RPMI8226 (cell line): ENCODE measurements at places on chromosomes 13 and 19.
A peak's percentile ranks its signal among the peaks of the same experiment; 100 is the strongest.

DNA sequence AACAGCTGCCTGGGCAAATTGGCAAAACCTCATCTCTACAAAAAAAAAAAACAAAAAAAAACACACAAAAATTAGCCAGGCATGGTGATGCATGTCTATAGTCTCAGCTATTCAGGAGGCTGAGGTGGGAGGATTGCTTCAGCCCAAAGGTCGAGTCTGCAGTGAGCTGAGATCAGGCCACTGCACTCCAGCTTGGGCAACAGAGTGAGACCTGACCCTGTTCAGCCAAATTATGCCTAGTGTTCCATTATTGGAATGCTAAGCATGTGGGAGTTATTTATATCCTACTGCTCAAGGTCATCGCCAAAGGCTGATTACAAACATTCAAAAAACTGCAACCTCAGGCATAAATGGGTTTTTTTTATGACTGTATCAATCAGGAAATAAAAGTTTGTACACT, 1251.0 kb upstream of the PCDH9 start:
- DNase-seq = no peak

DNA sequence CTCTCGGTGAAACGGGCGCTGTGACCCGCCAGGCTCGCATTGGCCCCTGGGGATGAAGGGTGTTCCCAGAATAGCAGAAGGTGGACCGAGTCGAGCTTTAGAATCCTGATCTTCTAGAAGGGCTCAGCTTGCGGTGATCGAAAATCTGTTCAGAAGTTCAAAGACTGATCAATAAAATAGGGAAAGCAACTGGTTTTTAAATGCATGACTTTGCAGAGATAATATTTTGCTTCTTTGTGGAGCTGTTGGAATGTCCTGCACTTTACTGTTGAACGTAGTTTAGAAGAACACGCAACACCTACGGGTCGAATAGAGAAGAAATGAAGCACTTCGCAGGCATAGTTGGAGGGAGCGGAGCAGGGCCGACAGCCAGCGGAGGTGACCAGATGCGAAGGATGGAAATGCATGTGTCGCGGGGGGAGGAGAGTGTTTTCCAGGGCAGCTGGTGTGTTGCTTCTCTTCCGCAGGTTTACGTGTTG, 766 bp downstream of the CEBPG start:
- DNase-seq = peak; percentile 38

DNA sequence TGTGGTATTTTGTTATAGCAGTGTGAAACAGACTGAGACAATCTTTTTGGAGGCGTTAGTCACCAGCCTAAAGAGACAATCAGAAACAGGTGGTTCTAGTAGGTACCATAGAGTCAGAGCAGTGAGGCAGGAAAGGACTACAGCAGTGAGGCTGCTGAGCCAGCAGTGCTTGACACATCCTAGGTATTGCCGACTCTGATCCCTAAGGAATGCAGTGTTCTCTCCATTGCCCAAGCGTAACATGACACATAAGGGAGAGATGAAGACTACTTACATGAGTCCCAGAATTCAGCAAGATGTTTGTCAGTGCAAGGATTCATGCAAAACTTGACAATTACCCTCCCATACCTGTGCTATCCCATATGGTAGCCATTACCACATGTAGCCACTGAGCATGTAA, 62.4 kb upstream of the XPO4 start:
- no peak for DNase-seq

DNA sequence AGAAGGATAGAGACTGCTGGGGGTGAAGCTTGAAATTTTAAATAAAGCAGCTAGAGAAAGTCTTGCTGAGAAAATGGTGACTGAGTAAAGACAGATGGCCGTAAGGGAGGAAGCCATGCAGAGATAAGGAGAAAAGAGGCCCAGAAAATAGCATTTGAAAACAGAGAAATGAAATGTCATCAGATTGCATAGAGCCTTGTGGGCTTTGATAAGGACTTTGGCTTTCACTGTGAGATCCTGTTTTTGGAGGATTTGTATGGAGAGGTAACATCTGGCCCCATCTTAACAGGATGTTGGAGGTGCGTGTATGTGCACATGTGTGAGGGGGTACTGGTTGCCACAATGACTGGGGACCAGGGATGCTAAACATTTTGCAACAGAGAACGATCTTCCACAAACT, 19.5 kb upstream of the ATP8A2 start:
- DNase-seq = no peak

DNA sequence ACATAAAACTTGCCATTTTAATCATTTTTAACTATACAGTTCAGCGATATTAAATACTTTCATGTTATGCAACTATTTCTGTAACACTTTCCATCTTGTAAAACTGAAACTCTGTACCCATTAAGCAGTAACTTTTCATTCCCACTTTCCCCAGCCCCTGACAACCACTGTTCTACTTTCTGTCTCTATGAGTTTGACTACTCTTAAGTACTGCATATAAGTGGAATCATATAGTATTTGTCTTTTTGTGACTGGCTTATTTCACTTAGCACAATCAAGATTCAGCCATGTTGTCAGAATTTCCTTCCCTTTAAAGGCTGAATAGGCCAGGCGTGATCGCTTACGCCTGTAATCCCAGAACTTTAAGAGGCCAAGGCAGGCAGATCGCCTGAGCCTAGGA, 56.2 kb downstream of the ARHGAP35 start:
- no peak for DNase-seq

- DNase-seq = no peak
These were observed 171.7 kb upstream of the MAB21L1 start for GRCh38 chr13:35648201-35648600.

GRCh38 chr13:32902874-32903273, 113.3 kb upstream of the KL start:
- DNase-seq = no peak

DNA sequence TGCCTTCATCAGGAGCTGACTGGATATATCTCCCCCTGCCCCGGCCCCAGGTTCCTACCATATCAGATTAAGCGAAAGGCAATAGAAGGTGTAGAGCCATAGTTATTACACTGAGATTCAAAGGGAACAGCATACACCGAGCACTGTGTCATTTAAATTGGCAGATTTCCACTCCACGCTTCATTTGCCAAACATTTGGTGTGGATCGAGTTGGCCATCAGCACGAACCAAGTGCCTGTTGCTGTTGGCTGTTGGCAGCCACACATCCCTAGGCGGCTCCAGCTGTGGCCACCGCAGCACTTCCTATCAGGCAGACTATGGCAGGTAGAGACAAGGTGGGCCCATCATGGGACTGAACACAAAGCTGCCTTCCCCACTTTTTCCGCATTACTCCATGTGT, 115.8 kb downstream of the CCNA1 start:
- DNase-seq = no peak

DNA sequence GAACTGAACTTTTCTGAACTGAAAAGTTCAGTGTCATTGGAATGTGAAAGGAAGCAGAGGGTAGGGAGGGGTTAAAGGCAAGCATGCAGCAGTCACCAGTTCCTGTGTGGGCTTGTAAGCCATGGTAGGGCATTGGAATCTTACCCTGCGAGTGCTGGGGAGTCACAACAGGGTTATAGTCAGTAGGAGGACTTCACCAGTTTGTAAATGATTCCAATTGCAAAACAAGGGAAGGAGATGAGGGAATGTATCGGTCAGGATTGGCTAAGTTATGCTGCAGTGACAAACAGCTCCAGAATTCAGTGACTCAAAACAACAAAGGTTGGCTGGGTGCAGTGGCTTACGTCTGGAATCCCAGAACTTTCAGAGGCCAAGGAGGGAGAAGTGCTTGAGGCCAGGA, 12.8 kb downstream of the LYPD3 start:
- DNase-seq = no peak

GRCh38 chr13:110503037-110503901, 58.3 kb downstream of the RAB20 start:
- no peak for DNase-seq

DNA sequence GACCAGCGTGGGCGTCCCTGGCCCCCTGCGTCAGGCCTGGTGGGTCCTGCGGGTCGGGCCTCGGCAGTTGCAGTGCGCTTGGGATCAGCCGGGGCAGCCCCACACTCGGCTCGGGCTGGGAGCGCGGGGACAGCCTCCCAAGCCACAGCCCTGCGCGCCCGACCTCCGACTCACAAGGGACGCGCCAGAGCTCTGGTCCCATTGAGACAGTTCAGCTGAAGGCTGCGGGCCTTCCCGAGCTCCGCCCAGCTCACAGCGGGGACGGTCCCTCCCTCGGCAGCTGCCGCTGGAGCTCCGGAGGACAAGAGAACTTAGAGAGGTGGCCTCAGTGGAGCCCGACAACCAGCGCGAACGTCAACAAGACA, 45.7 kb upstream of the ZNF730 start:
- no peak for DNase-seq

GRCh38 chr13:47298506-47298905, 401.7 kb upstream of the HTR2A start:
- no peak for DNase-seq

DNA sequence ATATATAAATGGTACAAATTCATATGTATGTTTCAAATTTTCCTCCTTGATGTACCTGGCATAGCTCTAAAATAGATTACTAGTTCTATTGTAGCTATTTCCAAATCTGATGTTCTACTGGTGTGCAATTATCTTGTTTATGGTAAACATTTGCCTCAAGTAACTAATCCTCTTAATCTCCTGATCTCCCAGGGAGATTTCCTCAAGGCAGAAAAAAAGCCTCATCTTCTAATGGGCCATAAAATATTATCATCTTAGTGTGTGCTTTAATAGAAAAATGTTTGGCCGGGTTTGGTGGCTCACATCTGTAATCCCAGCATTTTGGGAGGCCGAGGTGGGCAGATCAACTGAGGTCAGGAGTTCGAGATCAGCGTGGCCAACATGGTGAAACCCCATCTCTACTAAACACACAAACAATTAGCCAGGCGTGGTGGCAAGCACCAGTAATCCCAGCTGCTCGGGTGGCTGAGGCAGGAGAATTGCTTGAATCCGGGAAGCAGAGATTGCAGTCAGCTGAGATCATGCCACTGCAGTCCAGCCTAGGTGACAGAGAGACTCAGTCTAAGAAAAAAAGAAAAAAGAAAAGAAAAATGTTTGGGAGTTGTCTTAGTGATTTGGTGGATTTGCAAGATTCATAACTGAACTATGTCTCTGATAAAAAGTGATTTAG, 498.9 kb upstream of the SLITRK5 start:
- DNase-seq = no peak

DNA sequence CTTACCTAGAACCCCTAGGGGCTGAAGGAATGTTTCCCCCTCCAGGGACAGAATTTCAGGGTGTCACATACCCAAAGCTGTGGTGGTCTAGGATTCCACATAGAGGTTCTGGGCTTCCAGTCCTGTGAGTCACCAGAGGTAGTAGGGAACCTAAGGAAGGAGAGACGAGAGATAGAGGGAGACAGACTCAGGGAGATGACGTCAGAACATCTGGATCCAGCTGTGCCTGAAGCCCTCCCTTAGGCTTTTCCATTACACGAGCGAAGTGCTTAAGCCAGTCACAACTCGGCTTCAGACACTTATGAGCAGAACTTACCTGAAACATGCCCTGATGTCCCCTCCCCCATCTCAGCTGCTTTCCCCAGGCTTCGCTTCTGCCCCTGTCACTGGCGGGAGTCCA, 11.8 kb upstream of the SELENOW start:
- no peak for DNase-seq

GRCh38 chr19:28606269-28607032, 606.5 kb downstream of the UQCRFS1 start:
- DNase-seq = no peak

GRCh38 chr13:111344471-111345191, 24.2 kb downstream of the TEX29 start:
- DNase-seq = peak; percentile 10

DNA sequence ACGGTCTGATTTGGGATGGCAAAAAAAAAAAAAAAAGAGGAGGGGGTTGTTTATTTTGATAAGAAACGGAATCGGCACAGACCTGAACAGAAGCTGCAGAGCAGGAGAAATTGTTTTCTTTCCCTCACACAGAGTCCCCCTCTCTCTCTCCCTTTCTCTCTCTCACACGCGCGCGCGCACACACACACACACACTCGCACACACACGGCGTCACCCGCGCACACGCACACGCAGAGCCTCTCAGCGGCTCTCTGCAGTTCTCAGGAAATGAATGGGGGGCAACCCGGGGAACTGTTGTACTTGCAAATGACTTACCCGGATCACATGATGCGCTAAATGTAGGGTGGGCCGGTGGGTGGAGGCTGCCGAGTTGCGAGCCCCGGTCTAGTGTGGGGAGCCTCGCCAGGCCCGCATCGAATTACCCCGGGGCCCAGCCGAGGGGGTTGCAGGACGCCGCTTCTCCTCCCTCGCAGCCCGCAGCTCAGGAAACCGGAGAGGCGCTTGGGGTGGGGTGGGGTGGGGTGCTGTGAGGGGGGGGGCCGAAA, 475 bp downstream of the KLF12 start:
- peak; percentile 17 for DNase-seq

- peak; percentile 91 for DNase-seq
These were observed 12.4 kb upstream of the CCDC9 start for GRCh38 chr19:47243776-47244547.

DNA sequence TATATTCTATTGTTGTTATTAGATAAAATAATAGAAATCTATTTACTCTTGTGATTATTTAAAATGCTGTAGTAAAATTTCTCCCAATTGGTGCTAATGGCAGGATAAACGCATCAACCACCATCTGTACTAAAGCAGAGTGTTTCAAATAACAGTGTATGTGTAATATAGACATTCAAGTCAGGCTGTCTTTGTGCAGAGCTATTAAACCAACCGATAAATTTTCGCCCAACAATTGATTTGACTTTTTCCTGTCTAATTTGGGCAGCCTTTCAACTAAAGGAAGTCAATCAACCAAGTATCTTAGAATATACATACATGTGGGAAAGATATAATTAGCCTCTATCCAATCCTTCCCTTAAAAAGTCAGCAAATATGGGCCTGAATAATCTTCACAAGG, 5.8 kb downstream of the AMER2 start:
- DNase-seq = no peak

GRCh38 chr19:2716275-2716650, 4.9 kb downstream of the DIRAS1 start:
- DNase-seq = no peak

DNA sequence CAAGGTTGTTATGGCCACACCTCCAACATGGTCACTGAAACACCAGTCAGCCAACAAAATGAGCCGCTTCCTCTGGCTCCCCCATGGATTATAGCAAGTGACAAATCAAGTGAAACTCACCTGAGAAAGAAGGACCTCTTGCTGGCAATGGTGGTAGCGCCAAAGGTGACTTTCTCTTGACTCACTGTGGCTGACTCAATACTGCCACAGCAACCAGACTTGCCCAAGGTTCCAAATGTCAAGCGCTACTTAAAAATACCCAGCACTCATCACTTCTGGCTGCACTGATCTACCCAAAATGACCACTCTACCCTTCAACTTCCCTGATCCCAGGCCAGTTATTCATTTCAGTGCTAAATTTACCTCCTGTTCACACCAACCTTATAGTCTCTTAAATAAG, 495.5 kb downstream of the FOXO1 start:
- DNase-seq = no peak

DNA sequence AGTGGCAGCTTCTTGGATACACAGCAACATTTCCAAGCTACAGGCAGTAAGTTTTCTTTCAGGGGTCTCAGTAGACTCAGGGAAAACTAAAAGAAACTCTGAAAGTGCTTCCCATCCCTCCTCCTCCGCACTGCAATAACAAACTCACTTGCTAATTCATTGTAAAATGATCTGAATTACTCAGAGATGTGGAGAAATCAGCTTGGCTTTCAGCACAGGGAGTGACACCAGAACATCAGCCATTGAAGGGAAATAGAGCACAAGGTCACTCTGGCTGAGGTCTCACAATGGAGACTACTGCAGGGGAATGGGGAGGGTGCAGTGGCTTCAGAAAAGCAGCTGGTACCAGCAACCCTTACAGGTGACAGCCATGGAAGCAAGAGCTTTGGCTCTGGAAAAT, 137.3 kb upstream of the SERP2 start:
- DNase-seq = no peak
